ENCODE measurements at places on chromosomes 5 and 9.
A peak's percentile ranks its signal among the peaks of the same experiment; 100 is the strongest.

- DNase-seq, result no peak
Measured at GRCh38 chr9:114947058-114947457, 16.7 kb upstream of the TNFSF8 start.

- no peak for DNase-seq
Measured at GRCh38 chr5:109511980-109512734, 102.4 kb upstream of the PJA2 start.

DNA sequence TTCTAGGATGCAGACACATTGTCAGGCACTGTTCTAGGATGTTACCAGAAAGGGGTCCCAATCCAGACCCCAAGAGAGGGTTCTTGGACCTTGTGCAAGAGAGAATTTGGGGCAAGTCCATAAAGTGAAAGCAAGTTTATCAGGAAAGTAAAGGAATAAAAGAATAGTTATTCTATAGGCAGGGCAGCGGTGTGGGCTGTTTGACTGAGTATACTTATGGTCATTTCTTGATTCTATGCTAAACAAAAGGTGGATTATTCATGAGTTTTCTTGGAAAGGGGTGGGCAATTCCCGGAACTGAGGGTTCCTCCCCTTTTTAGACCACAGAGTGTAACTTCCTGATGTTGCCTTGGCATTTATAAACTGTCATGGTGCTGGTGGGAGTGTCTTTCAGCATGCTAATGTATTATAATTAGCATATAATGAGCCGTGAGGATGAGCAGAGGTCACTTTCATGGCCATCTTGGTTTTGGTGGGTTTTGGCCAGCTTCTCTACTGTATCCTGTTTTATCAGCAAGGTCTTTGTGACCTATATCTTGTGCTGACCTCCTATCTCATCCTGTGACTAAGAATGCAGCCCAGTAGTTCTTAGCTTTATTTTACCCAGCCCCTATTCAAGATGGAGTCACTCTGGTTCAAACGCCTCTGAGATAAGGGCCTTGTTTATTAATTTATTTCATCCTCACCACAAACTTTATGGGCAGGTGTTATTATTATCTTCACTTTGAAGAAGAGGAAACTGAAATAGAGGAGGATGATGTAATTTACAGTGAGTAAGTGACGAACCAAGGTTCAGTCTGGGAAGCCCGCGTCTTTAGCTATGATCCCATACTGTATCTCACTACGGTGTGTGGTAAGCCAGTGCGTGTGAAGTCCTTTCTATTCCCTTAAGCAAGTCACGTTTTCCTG, 186.0 kb upstream of the KLF4 start:
- DNase-seq, result no peak

- DNase-seq, result peak; percentile 60
Measured at GRCh38 chr5:121090822-121091221, 626.7 kb downstream of the PRR16 start.

- no peak for DNase-seq
Measured at GRCh38 chr9:17453751-17454150, 125.1 kb upstream of the SH3GL2 start.

DNA sequence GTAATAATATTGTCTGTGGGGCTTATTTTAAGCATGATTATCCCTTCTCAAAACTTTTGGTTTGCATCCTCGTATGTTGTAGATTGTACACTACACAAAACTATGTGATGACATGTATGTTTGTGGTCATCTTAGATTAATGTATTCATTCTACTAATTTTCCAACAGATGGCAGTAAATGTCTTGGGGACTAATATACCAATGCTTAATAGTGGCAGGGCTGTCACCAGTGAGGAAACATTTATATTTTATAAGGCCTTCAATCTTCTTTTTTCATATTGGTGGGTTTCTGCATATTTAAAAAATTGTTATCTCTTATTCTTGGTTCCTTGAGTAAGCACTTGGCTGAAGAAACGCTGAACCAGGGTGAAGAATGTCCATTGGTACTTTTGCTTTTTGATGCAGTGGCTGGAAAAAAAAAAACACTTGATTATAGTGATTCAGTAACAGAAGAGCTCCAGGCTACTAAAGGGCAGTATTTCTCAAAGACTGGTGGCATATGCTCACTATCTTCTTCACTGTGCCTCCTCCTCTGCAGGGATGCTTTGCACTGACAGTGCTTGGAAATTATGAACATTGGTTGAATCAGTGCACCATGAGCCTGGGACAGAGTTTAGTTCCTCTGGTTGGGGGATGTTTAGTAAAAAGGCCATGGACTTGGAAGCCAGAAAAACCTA, 530.3 kb downstream of the RASEF start:
- no peak for DNase-seq

DNA sequence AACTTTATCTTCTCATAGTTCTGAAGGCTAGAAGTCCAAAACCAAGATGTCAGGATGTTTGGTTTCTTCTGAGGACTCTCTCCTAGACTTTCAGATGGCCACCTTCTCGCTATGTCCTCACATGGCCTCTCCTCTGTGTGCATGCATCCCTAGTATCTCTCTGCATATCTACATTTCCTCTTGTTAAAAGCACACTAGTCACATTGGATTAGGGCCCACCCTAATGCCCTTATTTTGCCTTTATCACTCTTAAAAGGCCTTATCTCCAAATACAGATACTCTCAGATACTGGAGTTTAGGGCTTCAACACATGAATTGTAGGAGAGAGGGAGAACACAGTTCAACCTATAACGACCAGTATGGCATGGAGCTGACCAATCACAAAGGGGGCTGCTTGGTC, 151.7 kb downstream of the PRELID2 start:
- no peak for DNase-seq

DNA sequence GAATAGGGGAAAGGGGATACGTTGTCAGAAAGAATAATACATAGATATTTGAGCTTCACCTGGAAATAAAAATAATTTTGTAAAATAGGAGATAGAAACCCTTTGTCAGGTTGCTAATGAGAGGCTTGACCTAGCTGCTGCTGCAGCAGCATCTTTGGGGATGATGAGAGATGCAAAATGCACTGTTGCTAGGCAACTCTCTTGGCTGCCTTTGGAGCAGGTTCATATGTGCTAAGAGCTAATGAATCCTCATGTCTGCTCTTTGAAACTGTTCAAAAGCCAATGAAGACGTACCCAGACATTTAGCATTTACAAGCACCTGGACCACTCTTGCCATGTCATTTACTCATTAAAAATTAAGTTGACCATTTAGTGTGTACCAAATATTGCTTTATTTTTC, 121.7 kb downstream of the FOCAD start:
- no peak for DNase-seq

- no peak for DNase-seq
Measured at GRCh38 chr9:123375469-123376132, 19.6 kb downstream of the CRB2 start.

DNA sequence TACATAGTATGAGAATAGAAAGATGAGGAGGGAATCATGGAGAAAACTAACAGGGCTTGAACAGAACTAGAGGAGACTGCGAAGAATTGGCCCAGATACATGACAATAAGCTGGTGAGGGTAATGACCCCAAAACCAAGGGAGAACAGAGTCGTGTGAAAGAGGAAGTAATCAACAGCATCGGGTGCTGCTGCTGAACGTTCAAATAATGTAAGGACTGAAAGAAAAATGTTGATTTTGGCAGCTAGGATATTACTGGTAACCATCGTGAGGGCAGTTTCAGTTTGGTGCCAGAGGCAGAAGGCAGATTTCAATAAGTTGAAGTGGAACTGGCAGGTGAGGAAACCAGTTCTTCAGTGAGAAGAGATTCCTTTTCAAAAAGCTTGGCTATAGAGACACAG, 66.8 kb upstream of the SMC2 start:
- no peak for DNase-seq

GRCh38 chr9:90702441-90702955, 59.9 kb upstream of the DIRAS2 start:
- DNase-seq, result no peak

- DNase-seq, result peak; percentile 42
Measured at GRCh38 chr5:15763754-15764153, 263.8 kb downstream of the FBXL7 start.

DNA sequence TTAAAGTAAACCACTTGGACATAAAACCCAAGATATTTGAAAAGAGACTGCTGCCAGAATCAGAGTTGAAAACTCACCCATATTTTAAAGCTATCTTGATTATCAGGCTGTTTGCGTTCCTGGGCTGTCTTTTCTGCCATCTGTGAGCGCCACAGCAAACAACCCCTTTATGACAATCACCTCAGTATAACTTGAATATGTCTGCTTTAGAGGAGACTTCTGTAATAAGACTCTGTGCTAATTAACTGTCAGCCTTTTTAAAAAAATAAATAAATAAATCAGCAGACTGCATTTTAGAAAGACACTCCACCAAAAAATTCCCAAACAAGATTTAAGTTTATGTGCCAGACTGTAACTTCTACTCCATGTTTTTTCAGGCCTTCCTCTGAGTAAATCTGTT, 375.7 kb upstream of the CCNH start:
- DNase-seq, result no peak

GRCh38 chr5:92519811-92520632, 1061.0 kb downstream of the NR2F1-AS1 start:
- DNase-seq, result peak; percentile 9

DNA sequence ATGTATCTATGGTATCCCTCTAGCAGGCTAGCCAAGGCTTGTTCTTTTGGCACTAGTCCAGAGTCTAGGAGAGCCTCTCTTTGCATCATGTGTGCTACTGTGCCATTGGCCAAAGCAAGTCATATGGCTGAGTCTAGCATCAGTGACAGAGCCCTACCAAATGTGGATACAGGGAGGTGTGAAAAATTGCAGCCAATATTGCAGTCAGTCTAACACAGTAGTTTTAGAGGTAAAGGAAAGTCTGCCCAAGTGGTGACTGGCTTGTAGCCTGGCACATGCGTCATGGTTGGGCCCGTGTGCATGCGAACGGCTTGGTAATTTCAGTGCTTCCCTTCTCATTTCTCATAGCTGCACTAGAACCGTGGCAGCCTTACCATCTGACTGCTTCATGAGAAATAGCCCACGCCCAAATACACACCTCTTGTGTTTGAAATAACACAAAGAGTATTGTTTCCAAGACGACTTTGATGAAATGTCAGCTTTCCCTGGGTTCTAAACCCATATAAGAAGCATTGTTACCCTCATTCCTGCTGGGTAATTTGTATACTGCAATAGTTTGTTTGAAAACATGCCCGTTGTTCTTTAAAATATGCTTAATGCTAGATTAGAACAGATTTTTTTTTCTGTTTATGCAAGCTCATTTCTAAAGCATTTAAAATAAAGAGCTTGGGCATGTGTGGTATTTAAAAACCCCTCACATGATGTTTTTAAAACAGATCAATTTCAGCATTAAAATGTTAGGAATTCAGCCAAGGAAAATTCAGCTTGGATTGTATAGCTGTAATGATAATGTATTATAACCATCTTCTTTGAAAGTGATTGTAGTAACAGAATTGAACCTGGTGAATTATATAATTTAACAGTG, 113.2 kb downstream of the TLE4 start:
- DNase-seq, result peak; percentile 77

- DNase-seq, result peak; percentile 78
Measured at GRCh38 chr9:76576344-76576743, 117.4 kb downstream of the GCNT1 start.

GRCh38 chr5:523441-524222, 617 bp downstream of the SLC9A3 start:
- no peak for DNase-seq

DNA sequence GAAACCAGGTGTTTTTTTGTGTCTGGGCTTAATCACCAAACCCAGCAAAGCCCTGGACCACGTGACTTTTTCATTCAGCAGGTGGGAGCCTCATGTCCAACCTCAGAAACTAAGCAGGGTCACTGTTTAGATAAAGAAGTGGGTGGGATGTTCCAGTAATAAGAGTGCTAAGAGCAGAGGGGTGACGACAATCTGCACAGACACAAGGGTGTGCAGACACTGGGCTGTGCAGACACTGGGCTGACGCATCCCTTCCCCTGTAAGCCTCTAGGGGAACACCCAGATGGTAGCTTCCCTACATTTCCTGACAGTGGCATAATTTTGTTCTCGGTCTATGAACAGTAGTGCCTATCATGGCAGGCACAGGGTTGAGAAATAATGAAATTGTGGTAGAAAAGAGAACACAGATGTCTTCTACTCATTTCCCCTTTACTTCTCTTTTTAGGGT, 85.1 kb downstream of the SAXO1 start:
- no peak for DNase-seq

DNA sequence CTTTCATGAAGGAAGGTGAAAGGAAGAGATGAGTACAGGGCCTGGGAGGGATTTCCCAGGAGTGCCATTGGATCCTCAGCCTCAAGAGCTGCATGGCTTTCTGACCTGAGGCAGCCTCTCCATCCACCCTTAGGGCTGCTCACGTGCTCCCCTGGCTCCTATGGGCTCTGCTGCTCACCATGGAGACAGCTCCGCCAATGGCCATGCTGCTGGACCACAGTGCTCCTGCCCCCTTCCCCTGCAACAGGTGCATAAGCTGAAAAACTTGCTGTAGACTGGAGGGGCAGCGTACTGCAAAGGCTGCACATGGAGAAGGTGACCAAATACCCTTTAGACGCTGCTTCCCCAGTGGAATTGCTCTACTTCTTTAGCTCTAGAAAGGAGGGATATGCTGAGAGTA, 112.7 kb upstream of the PANK3 start:
- DNase-seq, result no peak

- DNase-seq, result no peak
Measured at GRCh38 chr9:136648751-136649150, 14.0 kb upstream of the EGFL7 start.

- DNase-seq, result no peak
Measured at GRCh38 chr5:5523066-5523505, 100.6 kb downstream of the ICE1 start.

DNA sequence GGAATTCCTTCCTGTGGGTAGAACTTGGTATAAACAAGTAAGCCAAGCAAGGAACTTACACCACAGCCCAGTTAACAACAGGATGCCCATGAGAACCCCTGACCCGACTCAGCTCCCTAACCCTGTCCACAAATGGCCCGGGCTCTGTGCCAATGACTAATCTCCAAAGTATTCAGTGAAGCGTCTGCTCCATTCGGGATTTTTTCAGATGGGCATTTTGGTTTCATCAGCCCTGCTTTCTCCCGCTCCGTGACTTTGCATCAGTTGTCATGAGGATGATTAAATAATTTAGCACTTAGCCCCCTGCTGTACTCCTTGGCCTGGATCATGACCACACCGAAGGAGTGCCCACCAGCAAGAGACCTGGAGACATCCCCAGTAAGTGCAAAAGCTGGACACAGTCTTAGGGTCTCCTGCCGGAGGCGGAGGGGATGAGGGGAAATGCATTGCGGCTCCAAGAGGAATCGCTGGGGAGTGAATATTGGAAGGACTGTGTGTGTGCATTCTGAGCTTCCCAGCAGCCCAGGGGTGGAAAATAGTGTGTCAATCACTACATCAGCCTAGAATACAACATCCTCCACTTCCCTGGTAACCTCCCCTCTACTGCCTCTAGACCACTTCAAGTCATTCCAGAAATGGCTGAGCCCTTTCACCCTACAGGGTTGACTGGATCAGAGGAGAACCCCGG, 41.4 kb upstream of the DNAH5 start:
- peak; percentile 77 for DNase-seq

- DNase-seq, result no peak
Measured at GRCh38 chr9:37468620-37469019, 3.4 kb upstream of the ZBTB5 start.

- DNase-seq, result no peak
Measured at GRCh38 chr5:3321119-3321760, 274.4 kb upstream of the IRX1 start.

- no peak for DNase-seq
Measured at GRCh38 chr5:88776692-88777091, 106.3 kb downstream of the MEF2C start.
